ENCODE measurements at places on chromosomes 4 and X. TPM values are rescaled to one million over a fixed set of nuclear protein-coding genes. Genes with fewer than 3 reads are reported as not detected.

Gene TBX22
- 0.21 TPM for total RNA-seq

Gene VSIG4
- total RNA-seq: 22.4 TPM

Gene NPY1R
- total RNA-seq: 5.1 TPM

Gene SLC34A2
- total RNA-seq: 0.58 TPM

Gene CYTL1
- 24.2 TPM for total RNA-seq

Gene TLR6
- 8.8 TPM for total RNA-seq
